ENCODE measurements at places on chromosomes 2 and 18.

DNA sequence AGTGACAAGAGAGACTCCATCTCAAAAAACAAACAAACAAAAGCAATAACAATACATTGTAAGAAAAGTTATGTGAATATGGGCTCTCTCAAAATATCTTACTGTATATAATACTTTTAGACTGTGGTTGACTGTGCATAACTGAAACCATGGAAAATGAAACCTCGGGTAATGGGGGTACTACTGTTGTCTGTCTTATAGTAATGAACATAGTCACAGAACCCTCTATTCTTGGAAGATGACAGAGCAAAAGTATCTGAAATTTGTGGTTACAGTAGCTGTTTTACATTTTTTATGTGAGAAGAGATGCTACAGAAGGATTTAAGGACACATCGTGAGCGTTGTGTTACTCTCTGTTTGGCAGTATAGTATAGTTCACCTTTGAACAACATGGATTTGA is 60.5 kb downstream of the MAP4K4 start:
- DNase-seq, result peak; percentile 21

- no peak for DNase-seq
These were observed 300.9 kb downstream of the RIT2 start for GRCh38 chr18:42814618-42815017.

DNA sequence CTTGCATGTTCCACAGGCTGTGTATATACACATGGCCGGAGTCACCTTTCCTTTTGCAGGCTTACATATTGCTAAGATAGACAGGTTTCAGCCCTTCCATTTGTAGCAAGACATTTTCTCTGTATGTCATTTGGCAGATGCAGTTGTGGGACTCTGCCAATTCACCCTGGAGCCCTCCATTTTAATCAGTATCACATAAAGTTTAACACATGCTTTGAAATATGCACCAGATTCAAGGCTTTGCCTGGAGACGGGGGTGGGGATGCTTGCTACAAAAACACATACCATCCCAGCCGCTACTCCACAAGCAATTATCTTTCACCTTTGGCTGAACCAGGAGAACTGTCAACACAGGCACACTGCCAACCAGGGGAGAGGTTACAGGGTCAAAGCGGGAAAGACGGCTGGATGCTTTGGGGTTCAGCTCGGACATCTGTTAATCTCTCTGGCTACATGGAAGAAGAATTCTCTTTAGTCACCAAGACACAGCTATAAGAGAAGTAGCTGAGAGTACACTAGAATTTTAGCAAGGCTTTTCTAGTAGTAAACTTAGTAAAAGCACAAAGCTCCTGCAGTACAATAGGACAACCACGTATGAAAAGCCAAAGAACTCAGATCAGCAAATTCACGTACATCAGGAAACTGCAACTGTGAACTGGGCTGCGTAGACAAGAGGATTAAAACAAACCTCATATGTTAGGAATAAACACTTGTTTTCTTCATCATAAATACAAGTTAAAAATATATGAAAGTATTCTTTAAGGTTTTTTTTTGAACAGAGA is 130.9 kb downstream of the EXOC6B start:
- no peak for DNase-seq

GRCh38 chr18:45658756-45659155 is 43.5 kb downstream of the SLC14A2 start:
- DNase-seq, result no peak

DNA sequence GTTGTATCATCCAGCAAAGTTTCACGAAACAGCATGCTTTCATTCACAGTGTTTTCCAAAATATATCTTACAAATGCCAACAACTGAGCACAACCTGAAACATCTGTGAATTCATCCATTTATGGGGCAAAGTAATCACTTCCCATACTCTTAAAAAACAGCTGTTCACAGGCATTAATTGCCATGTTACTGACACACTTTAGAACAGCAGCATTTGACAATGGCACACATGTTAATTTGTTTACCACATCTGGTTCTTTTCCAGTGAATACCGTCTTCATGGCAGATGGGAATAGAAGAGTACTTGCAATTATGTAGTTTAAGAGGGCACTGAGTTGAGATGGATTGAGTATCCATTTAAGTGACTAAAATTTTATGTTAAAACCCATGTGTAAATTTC is 347.4 kb upstream of the LRP1B start:
- DNase-seq, result no peak
